ENCODE measurements at places on chromosomes 5 and 9. TPM values are rescaled to one million over a fixed set of nuclear protein-coding genes. Genes with fewer than 3 reads are reported as not detected.

DNA sequence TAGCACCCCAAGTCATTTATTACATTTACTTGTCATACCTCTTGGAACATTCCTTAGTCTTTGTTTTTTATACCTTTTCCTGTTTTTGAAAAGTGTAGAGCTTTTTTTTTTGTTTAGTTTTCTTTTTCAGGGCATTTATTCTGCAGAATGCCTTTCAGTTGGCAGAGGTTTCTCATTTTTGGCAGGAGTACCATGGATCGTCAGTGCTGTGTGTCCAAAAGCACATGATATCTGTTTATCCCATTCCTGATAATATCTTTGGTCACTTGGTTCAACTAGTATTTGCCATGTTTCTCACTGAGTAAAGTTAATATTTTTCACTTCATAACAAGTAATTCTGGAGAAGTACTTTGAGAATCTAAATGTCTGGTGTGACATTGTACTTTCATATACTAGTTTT lies 10.7 kb downstream of the OGN start:
- H3K4me1 ChIP-seq: no peaks in the 10 kb centered on the region
- H3K27ac ChIP-seq: no peak overlapping the region
- no peak for DNase-seq
- no peaks in the 10 kb centered on the region for H3K27me3 ChIP-seq
- no peak overlapping the region for H3K4me3 ChIP-seq
- H3K36me3 ChIP-seq: no peaks in the 10 kb centered on the region

ECSCR gene
- total RNA-seq: not detected

- no peaks in the 10 kb centered on the region for H3K27me3 ChIP-seq
- H3K36me3 ChIP-seq: no peaks in the 10 kb centered on the region
- no peaks in the 10 kb centered on the region for H3K4me1 ChIP-seq
- H3K27ac ChIP-seq: no peak overlapping the region
- no peak overlapping the region for H3K4me3 ChIP-seq
These were observed 53.7 kb downstream of the TRIM36 start for GRCh38 chr5:115116001-115116400.

TMEM141 gene
- 50.0 TPM for total RNA-seq

- H3K36me3 ChIP-seq: no peaks in the 10 kb centered on the region
- no peaks in the 10 kb centered on the region for H3K4me1 ChIP-seq
- DNase-seq: no peak
- no peaks in the 10 kb centered on the region for H3K27me3 ChIP-seq
These were observed 13.1 kb downstream of the SELENOP start for GRCh38 chr5:42798284-42799240.

GRCh38 chr9:112207451-112207850 lies 32.4 kb upstream of the SUSD1 start:
- no peak overlapping the region for H3K4me3 ChIP-seq
- H3K27me3 ChIP-seq: no peaks in the 10 kb centered on the region
- no peak overlapping the region for H3K27ac ChIP-seq
- no peaks in the 10 kb centered on the region for H3K4me1 ChIP-seq
- DNase-seq: no peak
- peaks cover 4% of the 10 kb centered on the region for H3K36me3 ChIP-seq

THBS4 gene
- 0.53 TPM for total RNA-seq

DNA sequence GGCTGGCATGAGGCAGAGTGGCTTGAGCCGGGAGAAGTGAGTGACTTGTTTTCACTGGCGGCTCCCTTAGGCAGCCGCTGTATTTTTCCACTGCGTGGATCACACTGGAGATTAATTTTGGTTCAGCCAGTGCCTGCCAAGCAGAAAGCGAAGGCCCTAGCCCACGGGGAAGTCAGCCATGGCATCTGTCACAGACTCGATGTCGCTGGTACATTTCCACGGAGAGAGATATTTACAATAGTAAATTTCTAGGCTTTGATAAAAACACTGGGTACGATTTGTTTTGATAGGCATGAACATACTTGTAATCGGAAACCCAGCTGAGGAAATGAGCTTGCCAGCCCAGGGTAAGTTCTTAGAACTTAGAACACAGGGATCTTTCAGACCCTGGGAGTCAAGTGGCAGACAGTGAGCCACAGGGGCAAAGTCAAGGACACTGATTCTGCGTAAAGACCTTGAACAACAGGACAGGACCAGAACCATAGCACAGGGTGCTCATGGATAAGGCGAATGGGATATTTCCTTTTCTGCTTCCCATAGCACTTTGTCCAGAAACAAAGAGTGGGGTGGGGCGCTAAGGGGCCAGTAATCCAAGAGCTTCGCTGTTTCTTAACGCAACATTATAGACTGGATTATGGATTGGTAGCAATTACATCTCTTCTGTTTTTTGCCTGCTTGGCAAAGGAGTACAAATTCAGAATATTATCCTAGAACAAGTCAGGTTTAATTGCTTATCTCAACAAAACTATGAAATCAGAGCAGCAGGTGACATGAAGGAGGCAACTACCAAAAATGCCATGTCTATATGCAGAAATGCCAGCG lies 4.5 kb downstream of the DUSP1 start:
- no peak overlapping the region for H3K4me3 ChIP-seq
- H3K36me3 ChIP-seq: peaks cover 4% of the 10 kb centered on the region
- H3K27me3 ChIP-seq: no peaks in the 10 kb centered on the region
- DNase-seq: peak; percentile 38
- peak overlapping the region; percentile 77 for H3K27ac ChIP-seq
- peaks cover 32% of the 10 kb centered on the region for H3K4me1 ChIP-seq

DNA sequence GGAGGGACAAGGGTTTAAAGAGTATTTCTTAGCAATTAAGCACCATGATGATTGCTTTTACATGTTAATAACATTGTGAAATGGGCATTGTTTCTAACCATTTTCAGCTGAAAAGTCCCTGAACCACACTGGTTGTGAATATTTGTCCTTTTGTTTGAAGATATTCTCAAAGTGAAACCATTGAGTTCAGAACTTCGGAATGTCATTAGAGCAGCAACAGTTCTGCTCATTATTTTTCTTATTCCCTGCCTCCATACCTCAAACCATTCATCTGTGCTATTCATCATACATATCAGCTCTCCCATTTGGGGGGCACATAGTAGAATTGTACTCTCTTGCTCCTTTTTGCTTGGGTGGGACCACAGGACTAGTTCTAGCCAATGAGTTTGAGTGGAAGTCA lies 553.0 kb upstream of the ZNF462 start:
- H3K36me3 ChIP-seq: no peaks in the 10 kb centered on the region
- no peak overlapping the region for H3K27ac ChIP-seq
- no peak overlapping the region for H3K4me3 ChIP-seq
- H3K27me3 ChIP-seq: no peaks in the 10 kb centered on the region

GRCh38 chr9:128121924-128122808 lies 5.4 kb downstream of the PTGES2 start:
- no peak for DNase-seq
- peaks cover 15% of the 10 kb centered on the region for H3K4me1 ChIP-seq
- H3K4me3 ChIP-seq: no peak overlapping the region

ORM2 gene
- not detected for total RNA-seq

- no peak overlapping the region for H3K27ac ChIP-seq
- H3K4me3 ChIP-seq: no peak overlapping the region
- no peaks in the 10 kb centered on the region for H3K27me3 ChIP-seq
- no peaks in the 10 kb centered on the region for H3K4me1 ChIP-seq
- DNase-seq: no peak
- no peaks in the 10 kb centered on the region for H3K36me3 ChIP-seq
These were observed 7.0 kb downstream of the NOXA1 start for GRCh38 chr9:137429974-137430722.

DNA sequence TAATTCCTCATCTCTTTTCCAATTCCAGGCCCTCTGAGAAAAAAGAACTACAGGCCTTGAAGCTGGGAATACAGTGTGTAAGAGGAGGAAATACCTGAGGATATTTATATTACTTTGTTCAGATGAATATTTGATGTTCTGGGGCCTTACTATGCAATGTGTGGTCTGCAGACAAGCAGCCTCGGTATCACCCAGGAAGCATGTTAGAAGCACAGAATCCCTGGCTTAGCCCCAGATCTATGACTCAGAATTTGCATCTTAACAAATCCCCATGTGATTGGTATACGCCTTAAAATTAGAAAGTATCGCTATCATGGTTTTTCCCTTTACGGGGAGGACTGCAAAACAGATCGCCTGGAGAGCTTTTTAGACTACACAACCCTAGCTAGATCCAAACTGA lies 121.0 kb downstream of the JAKMIP2 start:
- H3K4me3 ChIP-seq: no peak overlapping the region
- H3K4me1 ChIP-seq: no peaks in the 10 kb centered on the region
- no peak overlapping the region for H3K27ac ChIP-seq
- no peak for DNase-seq
- no peaks in the 10 kb centered on the region for H3K36me3 ChIP-seq
- H3K27me3 ChIP-seq: no peaks in the 10 kb centered on the region

All from naive thymus-derived CD4-positive, alpha-beta T cell (primary cell).